ENCODE measurements at places on chromosomes 5 and 9.

GRCh38 chr5:150651924-150652671, 9.0 kb upstream of the MYOZ3 start:
- DNase-seq, result no peak

DNA sequence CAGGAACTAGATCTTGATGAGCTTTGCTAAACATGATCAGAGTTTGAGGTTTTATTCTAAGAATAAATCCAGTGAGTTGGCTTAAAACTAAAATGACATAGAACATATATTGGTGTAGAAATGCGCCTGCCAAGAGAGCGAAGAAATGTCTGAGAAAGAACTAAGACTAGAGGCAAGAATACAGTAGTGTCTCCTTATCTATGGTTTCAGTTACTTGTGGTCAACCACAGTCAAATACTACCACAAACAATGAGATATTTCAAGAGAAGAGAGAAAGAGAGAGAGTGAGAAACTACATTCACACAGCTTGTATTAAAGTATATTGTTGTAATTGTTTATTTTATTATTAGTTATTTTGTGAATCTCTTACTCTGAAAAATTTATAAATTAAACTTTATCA, 254.4 kb upstream of the CDH10 start:
- no peak for DNase-seq

DNA sequence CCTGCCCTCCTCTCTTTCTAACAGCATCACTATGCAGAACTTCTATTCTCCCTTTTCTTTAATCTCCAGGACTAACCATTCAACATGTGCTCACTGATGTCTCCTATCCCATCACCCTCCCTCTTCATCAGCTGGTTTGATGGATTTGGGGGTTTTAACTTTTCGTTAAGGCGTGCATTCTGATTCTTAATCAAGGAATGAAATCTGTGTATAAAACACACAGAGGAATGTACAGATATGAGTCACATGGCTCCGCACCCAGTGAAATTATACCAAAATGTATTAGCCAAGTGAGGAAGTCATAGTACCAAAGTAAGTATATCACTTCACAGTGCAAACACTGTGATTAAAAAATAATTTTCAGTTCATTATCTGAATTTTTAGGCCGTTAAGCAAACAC, 35.2 kb downstream of the MARCHF11 start:
- no peak for DNase-seq

DNA sequence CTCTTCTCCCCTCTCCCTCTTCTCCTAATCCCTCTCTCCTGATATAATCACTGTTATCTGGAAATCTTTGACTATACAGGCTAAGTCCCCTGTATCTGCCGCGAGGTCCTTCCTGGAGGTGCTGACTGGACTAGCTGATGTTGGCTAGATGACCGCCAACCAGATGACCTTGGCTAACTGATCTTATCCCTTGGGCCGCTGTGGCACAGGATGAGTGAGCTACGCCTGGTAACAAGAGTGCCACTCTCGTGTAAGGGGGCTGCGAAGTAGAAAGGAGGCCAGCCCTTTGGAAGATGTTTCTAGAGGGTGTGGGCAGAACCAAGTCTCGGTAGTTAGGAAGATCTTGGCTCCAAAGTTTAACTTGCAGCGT, 345 bp upstream of the PRRC1 start:
- no peak for DNase-seq

DNA sequence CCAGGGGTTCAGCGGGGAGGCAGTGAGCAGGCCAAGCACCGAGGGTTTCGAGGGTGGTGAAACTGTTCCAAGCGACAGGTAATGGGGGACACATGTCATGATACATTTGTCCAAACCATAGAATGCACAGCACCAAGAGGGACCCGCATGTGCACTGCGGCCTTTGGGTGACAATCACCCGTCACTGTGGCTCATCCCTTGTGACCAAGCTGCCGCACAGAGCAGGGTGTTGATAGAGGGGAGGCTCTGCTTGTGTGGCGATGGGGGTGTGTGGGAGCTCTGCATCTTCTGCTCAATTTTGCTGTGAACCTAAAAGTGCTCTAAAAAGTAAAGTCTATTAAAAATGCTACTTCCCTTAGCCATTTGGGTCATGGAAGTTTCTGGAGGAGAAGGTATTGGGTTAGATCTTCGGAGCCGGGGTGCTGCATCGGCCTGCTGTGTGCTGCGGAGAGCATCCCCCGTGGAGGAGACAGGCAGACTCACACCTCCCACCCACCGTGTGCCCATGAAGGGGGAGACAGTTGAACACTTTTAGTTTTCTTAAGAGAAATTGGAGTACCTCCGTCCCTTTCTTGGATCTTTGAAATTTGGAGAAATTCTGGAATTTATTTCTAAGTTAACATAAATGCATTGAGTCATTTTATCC, 280.4 kb upstream of the IRX2 start:
- no peak for DNase-seq

GRCh38 chr5:94250985-94251384, 367.4 kb downstream of the KIAA0825 start:
- no peak for DNase-seq

DNA sequence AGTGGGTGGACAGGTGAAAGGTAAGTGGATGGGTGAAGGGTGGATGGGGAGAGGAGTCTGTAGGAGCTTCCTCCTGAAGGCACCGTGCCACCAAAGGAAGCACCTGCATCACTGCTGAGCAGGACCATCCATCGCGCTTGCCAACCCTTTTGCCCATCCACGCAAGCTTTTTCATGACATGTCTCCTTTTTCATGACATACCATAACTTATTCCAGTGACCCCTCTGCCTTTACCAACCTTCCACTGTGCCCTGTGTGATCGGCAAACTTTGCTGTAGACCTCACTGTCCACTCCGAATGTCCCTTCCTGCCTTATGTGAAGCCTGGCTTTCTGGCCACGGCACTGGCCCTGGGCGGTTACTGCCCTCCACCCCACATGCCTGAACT, 13.4 kb downstream of the FLT4 start:
- no peak for DNase-seq

GRCh38 chr5:95973793-95974325, 12.2 kb upstream of the ELL2 start:
- peak; percentile 75 for DNase-seq

DNA sequence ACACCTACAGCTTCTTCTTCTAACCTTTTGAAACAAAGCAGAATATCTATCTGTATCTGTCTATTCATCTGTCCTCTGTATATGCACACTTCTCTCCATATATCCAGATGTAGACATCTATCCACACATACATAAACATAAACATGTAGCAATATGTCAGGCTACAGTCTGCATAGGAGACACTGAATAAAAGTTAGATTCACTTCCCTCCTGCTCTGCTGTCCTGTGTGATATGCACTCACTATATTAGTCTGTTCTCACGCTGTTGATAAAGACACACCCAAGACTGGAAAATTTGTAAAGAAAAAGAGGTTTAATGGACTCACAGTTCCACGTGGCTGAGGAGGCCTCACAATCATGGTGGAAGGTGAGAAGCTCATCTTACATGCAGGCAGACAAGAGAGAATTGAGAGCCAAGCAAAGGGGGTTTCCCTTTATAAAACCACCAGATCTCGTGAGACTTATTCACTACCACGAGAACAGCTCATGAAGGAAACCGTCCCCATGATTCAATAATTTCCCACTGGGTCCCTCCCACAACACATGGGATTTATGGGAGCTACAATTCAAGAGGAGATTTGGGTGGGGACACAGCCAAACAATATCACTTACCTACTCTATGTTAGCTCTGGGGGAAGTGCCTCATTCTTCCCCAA, 24.1 kb downstream of the RANBP3L start:
- no peak for DNase-seq

- no peak for DNase-seq
These were observed 22.7 kb downstream of the GRIA1 start for GRCh38 chr5:153513156-153513555.

GRCh38 chr5:77869116-77869798, 93.1 kb upstream of the TBCA start:
- DNase-seq, result no peak

DNA sequence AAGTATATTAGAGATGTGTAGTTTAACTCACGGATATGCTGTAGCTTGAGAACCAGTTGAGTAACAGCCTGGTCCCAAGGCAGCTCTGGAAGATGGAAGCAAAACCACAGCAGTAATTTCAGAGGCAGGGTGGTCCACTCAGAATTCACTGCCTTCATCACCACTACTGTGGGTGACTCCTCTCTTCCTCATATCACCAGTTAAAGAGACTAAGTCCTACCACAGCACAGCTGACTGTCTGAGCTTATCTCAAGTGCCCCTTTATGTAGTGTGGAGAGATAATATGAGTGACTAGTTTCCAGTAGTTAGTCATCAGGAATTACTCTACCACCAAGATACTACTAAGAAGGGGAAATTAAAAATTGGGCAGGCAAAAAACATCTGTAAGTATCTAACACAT, 1571.2 kb upstream of the C9orf72 start:
- DNase-seq, result no peak

DNA sequence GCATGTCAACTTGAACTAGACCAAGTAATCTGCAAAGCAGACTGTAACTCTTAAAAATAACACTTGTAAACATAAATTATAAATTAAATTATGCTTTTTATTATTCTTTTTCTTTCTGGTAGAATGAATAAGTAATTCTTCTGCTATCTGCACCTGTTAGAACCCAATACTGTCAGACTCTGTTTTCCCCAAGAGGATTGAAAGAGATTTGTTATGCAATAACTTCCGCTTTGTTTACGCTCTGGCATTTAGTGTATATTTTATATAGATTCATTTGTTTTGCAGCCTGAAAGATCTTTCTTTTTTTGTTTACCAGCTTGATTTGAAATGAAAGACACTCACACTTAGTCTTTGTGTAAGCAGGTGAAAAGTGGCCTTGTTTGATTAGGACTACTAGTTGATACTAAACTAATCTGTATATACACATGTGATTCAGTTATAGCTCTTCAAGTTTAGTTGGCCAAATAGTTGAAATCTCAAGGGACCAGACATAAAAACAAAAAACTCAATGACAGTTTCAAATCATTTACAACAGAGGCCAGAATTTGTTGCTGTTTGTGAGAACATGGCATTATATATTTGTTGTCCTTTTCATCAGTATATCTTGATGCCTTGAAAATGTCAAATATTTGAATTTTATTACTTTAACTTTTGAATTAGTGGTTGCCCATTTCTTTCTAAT, 155.8 kb downstream of the PBX3 start:
- DNase-seq, result no peak

DNA sequence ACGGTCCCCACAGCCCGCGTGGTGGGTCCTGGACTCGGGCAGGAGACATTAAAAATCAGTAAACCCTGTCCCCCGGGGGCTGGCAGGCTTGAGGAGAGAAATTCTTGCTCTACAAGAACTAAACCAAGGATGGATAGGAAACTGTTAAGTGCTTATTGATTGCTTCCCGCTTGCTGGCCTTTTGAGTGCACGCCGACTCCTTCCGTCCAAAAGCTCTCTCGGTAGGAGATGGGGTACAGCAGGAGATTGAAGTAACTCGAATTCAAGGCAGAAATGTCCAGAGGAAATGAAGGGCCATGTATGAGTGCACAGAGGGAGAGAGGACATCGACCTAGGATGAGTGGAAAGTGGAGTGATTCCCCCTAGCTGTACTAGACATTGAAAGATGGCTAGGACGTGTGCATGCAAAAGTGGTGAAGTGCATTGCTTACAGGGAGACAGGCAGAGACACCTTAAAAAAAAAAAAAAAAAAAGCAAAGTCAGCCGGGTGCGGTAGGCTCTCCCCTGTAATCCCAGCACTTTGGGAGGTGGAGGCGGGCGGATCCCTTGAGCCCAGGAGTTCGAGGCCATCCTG, 923 bp downstream of the RECK start:
- no peak for DNase-seq

DNA sequence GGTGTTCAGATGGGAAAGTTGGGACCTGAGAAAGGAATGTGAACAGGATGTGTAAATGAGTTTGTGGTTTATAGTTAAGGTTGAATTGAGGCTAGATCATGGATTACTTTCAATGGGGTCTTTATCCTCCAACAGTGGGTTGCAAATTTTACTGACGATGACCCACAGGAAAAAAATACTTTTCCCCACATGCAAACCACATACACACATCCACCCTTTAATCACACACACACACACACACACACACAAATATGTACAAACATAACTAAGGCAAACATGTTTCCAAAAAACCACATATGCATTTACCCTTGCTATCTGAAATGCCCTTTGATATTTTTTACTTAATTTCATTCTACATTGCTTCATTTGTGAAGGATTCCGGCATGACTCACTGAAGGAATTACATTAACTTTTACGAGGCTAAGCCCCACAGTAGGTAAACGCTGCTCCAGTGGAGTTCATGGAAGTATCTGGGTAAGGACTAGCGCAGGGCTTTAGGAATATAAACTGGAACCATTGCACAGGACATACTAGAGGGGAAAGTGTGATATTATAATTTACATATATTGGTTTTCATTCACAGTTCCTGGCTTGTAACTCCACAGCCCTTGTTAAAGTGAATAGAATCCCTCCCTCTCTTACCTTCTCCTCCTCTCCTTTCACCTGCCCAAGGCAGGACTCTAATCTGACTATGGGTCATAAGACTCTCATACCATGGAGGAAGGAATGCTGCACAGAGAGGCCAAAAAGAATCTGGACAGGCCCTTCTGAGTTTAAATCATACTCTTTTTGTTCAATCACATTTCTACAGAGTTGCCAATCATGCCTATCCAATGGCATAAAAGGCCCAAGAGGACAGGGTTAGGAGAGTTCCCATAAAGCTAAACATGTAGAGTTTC, 8.5 kb upstream of the SPEF2 start:
- DNase-seq, result no peak

GRCh38 chr9:80649496-80649895, 1039.9 kb downstream of the TLE1 start:
- no peak for DNase-seq

DNA sequence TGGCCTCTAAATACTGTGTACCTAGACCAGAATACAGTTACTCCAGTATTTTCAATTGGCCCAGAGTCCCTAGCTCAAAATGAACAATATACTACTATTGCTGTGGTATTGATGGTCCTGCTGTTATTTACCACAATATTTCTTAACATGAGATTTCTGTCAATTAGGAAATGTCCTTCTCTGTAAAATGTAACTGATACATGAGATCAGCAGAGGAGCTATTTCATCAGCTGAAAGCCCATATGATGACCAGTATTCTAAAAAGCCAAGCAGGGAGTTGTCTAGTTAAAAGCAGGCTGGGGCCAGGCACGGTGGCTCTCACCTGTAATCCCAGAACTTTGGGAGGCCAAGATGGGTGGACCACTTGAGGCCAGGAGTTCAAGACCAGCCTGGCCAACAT, 187.7 kb upstream of the PTGER4 start:
- DNase-seq, result no peak

DNA sequence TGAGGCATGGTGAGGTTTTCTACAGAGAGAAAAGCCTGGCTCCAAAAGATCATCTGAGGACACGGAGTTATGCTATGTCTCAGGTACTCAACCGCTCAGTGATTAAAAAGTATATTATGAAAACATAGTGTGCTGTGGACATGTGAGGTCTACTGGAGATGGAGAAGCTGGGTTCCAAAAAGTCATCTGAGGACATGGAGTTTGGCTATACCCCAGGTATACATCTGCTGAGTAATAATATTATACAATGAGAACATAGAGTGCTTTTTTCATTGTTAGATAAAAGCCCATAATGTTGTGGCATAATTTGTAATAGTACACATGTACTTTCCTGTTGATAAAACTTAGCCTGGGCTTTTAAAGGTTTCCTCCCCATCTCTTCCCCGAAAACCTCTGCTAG, 70.7 kb upstream of the SHISAL2B start:
- no peak for DNase-seq

All from activated CD4-positive, alpha-beta T cell treated with anti-CD3 and anti-CD28 coated beads, Interleukin-2, Interleukin-4, amounts not matched to agents 100 ng/mL and 50 ng/mL, durations not matched to agents 16 hours and 8 hours (primary cell).